Midbrain (tissue), 1 donor: ENCODE measurements at places on chromosomes 7 and 10.

DNA sequence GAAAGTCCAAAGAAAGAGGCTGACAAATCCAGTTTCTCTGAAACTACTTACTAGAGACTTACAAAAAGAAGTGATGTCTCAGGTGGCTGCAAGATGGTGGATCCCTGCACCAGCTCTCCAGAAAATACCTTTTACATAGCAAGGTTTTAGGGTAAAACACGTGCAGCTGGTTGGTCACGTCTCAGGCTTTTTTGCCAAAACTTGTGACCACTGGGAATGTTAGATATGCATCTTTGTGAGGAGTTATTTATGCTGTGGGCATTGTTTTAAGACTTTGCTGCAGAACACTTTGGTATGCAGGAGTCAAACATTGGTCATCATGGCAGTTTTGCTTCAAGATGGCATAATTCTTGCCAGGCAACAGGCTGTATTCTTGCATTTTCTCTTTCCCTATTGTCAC is 1352.8 kb downstream of the REEP3 start:
- no peak for DNase-seq

- DNase-seq, result no peak
Measured at GRCh38 chr10:865924-866576, 65.5 kb downstream of the LARP4B start.

DNA sequence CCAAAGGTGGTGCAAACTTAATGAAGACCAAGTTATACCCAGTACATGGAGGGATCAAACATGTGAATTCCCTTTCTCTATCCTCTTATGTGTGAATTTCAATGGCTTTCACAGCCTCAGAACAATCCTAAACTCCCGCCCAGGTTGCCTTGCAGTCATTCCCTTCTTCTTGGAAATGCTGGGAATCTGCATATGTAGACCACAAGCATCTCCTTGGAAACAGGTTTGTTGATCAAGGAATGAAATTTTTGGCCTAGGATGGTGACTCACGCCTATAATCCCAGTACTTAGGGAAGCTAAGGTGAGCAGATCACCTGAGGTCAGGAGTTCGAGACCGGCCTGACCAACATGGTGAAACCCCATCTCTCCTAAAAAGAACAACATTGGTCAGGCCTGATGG is 77.8 kb upstream of the ABI1 start:
- DNase-seq, result no peak

DNA sequence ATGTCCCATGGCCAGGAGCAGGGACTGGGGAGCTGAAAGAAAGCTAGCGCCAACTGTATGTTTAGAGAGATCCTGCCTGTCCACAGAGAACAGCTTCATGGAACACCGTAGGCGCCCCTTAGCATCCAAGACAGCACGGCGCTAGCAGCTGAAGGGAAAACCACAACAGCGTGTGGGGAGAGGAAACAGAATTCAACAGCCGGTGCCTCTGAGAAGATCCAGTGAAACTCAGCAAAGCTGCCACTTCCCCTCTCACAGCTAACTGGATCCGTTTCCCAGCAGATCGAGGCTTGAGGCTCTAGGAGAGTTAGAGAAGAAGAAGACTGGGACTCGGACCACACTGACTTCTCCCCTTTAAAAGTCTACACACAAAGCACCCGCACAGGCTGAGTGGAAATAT is 145.0 kb downstream of the MAD1L1 start:
- DNase-seq, result no peak

- no peak for DNase-seq
Measured at GRCh38 chr7:51034521-51035264, 252.0 kb upstream of the GRB10 start.

GRCh38 chr7:139777133-139777891 is 486 bp downstream of the HIPK2 start:
- DNase-seq, result no peak

DNA sequence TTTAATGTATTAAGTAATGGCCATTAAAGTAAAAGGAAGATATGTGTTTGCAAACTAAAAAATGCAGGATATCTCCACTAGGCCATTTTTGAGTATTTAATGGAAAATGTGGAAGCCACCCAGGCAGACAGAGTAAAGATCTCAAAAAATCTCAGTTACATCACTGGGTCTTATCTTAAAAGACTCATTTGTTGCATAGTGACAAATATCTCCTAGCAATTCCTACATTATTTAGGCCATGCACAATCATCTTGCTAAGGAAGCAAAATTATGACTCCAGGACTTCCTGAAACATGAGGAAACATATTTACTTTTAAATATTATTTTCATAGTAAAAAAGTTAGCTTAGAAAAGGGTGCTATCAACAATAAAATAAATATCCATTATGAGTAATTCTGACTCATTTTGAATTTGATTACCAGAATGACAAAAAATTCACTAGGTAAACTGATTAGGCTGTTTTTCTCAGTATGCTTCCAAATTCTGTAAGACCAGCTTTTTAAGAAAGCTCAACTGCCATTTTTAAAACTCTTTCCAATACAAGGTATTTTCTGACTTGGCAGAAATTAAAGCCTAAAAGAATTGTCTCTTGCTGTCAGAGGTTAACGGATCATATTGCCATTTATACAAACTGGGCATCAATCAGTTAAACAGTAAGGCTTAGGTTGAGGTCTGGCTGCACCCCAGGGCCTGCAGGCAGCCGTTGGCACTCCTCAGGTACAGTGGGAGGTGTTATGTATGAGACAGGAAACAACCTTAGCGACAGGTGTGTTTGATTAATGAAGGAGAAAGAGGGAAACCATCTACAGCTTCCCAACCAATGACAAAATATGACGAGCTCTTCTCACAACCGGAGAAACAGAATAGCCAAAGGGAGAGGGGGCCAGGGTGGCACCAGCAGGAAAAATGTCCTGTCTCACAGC is 31.8 kb downstream of the PCLO start:
- no peak for DNase-seq

GRCh38 chr7:483656-484355 is 35.8 kb downstream of the PDGFA start:
- no peak for DNase-seq
